Erythroblast (primary cell): ENCODE measurements at places on chromosomes 5 and 9.

- no peak for DNase-seq
These were observed 446 bp downstream of the NXNL2 start for GRCh38 chr9:88535226-88536022.

GRCh38 chr9:21817176-21817575 is 14.7 kb downstream of the MTAP start:
- no peak for DNase-seq

- DNase-seq = peak; percentile 87
These were observed 23.0 kb downstream of the FRRS1L start for GRCh38 chr9:109143881-109144562.

- DNase-seq = no peak
These were observed 12.2 kb upstream of the ALDH1B1 start for GRCh38 chr9:38380230-38380871.

- DNase-seq = no peak
These were observed 167.6 kb downstream of the TMEM38B start for GRCh38 chr9:105861972-105862371.

- DNase-seq = no peak
These were observed 133.5 kb downstream of the SGCD start for GRCh38 chr5:156460471-156460870.

DNA sequence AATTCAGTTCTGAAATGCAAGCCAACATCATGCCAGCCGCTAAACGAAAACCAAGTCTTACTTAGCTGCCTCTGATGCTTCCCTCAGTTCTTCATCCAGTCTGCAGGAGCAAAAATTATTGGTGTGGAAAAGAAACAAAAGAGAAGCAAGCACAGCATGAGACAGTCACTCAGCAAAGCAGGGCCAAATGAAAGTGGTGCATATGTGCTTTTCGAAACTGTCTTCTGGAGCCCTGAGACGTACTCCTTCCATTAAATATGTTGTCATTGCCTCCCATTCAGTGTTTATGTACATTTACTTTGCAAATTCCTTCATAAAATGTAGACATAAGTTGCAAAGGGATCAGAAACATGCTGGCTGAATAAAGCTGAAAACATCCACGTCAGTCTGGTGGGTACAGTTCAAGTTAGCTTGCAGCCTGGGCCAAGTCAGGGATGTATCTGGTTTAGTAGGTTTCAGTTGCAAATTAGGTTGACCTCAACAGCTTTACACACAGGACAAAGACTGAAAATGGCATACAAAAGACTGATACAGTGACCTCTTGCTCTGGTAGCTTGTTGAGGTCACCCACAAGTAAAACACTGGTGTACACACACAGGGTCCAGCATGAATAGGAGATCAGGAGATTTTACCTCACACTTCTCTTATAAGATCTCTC is 139.7 kb upstream of the PCA3 start:
- DNase-seq = no peak

- no peak for DNase-seq
These were observed 237.0 kb downstream of the PAPPA start for GRCh38 chr9:116390303-116391228.

GRCh38 chr5:154756009-154756867 is 1.1 kb downstream of the LARP1 start:
- peak; percentile 88 for DNase-seq

DNA sequence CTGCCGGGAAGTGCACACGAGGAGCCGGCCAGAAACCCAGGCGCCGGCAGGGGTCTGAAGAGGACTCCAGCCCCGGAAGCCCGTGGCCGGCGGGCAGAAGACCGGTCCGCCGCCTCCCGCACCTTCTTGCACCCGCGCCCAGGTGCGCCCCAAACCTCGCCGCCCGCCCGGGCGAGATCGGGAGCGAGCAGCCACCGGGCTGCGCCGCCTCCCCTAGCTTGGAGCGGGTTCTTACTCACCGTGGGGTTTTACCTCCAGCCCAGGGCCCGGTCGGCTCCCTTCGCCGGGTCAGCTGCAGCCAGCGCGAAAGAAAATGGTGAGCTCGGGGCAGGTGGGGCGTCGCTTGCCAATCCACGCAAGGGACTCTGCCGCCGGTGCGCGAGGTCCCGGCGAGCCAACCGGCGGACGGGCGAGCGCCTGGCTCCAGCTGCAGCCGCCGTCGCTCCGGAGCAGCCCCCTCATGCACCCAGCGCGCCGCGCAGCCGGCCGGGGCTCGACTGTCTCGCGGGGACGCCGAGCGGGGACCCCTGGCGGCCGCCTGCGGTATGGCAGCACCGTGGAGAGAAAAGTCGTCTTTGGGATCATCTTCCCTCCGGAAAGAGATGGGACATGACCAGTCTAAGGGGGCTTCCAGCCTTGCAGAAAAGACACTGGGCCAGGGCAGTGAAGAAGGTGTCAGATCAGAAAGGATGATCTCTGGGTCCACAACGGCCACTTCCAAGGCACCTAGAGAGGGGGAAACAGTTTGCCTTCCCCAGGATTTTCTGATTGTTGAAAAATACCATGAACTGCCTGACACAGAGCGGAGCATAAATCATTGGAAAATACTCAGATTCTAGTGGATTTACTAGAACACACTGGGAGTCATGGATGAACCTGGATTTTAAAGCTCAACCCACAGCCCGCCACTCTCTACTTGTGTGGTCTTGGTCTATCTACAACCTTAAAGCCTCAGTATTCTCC is at the start of gene MOB3B:
MOB3B (minus strand) TSS at position 499 of the 963 bp plus-strand sequence. CDS start 74,264 bp downstream, outside the sequence.
- peak; percentile 87 for DNase-seq

GRCh38 chr9:8429768-8430167 is 630.2 kb upstream of the DMAC1 start:
- DNase-seq = no peak

DNA sequence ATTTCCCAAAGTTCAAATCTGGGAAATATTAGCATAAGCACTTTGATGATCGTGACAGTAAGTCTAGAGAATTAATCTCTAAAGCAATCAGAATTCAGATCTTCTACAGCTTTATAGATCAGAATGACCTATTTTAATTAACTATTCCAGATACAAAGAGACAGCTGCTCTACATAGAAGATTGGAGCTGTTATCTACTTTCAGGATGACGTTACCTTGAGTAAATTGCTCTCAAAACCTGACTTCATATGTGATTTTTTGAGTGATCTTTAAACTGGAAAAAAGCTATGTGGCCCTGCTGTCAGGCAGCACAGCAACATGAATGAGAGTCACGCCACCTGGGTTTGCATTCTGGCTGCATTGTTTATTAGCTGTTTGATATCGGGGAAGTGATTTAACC is 259.9 kb upstream of the CDH6 start:
- DNase-seq = no peak

DNA sequence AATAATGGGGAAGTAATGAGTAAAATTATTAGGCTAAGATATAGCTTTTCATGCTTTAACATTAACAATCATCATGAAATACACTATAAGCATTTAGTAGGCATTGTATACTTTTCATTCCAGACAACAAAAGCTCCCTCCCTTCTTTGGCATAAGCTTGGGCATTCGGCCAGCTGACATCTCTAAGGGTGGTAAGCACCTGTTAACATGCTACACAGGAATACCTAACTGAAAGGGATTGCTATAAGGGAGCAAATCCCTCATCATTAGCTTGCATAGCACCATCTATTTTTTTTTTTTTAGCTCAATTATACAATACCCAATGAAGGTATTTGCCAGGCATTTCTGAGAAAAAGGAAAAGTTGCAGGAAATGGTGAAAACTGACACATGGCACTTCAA is 16.6 kb downstream of the STRBP start:
- DNase-seq = no peak

DNA sequence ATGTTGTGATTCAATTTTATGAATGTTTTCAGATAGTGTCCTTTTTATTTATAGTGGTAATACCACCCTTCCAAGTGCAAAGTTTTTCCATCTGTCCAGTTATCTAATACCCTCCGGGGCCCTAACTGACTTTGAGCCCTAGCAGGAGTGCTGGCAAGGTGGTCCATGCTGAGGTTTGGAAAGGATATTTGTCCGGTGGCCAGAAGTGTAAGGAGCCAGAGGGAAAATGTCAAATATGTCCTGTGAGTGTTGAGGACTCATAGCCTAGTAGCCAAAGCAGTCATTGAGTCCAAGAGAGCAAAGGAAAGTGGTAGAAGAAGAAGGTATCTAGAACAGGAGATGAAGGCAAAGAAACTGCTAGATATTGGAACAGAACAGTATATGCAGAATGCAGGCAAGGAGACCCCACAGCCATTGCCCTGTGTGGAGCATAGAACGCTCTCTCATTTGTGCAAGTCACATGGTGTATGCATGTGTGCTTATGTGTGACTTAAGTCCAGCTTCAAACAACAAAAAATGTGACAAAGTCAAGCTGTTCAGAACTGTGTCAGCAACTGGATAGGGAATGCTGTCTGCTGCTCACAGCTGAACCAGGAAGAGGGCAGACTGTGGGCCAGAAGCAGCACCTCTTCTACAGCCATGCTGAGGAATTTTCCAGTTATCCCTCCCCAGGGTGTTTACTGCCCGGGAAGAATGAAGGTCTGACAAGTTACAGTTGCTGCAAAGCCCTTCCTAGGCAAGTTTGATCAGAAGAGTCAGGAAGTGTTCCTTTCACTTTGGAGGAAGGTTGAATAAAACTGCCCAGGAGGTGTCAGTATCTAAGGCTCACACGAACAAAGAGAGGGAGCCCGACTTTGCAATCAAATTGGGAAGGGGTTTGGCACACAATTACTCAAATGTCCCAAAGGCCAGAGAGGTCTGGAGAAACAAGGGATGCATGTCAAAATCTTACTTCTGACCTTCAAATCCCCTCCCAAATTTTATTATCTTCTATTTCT is 463.3 kb upstream of the DMAC1 start:
- no peak for DNase-seq

GRCh38 chr5:137668637-137669036 is 67.3 kb downstream of the KLHL3 start:
- DNase-seq = no peak

DNA sequence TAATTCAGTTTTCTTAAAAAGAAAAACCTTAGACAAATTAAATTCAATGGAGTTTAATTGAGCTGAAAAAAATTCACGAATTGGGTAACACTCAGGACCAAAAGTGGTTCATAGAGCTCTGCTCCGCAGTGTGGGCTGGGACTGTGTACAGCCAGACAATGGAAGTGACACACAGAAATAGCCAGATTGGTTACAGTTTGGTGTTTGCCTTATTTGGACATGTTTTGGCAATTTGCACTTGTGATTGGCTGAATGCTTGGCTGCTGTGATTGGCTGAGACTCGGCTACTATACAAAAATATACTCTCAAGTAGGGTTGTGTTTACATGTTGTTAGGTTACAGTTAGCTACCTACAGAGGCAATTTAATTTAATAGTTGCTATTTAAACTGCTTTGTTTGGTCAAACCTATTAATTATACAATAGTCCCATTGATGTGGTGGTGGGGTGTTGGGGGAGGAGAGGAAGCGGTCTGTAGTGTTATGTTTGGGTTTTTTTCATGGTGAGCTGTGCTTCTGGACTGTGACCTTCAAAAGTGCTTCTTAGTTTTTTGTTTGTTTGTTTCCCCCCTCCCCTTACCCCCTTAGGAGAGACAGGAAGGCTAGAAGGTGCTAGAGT is 95.2 kb downstream of the CNTLN start:
- peak; percentile 5 for DNase-seq

DNA sequence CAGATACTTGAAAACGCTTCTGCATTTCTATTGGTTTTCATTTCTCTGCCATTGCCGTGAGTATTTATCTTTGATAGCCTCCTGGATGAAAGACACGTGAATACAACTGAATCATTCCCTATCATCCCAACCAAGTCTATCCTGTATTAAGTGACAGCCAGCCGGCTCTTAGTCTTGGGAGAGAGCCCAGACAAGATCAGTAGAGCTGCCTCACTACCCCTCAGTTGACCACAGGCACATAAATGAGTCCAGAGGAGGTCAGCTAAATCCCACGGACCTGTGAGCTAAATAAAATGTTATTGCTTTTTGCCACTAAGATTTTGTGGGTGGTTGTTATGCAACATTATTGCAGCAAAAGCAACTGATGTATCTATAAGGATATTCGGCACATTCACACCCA is 639.0 kb upstream of the ACO1 start:
- DNase-seq = no peak

DNA sequence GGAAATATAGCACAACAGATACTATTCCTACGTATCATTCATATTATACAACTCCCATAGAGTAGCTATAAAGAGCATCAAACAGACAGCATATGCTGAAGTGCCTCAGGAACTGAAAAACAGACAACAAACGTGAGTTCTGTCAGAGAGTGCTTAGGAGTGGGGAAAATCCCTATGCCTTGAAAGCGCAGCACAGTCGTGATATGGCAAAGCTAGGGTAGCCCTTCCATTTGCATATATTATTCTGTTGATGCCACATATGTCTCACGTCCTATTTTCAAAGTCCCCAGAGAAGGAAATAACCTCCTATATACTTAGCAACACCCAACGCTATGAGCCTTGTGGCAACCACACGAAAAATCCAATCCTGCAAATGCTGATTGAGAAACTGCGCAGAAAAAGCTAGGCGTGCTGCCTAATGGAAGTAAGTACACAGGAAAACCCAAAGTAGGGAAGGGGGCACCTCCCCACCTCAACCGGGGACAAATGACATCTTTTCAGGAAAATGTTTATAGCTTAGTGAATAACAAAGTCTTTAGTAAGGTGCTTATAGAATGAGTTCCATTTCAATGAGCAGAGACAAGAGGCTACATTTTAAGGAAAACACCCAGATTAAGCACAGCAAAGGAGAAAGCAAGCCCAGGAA is 105.1 kb downstream of the MED10 start:
- no peak for DNase-seq

- DNase-seq = no peak
These were observed 45.4 kb downstream of the PTTG1 start for GRCh38 chr5:160466889-160467554.

DNA sequence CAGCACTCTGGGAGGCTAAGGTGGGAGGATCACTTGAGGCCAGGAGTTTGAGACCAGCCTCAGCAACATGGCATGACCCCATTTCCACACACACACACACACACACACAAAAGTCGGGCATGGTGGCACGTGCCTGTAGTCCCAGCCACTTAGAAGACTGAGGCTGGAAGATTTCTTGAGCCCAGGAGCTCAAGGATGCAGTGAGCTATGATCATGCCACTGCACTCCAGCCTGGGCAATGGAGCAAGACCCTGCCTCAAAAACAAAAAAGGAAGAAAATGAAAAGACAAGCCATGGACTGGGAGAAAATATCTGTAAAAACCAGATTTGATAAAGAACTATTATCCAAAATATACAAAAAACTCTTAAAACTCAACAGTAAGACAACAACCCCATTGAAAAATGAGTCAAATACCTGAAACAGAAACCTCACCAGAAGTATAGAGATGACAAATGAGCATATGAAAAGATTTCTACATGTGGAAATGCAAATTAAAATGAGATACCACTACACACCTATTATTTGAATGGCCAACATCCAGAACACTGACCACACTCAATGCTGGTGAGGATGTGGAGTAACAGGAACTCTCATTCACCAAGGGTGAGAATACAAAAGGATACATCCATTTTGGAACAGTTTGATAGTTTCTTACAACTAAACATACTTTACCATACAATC is 24.7 kb downstream of the DNAJA1 start:
- no peak for DNase-seq

DNA sequence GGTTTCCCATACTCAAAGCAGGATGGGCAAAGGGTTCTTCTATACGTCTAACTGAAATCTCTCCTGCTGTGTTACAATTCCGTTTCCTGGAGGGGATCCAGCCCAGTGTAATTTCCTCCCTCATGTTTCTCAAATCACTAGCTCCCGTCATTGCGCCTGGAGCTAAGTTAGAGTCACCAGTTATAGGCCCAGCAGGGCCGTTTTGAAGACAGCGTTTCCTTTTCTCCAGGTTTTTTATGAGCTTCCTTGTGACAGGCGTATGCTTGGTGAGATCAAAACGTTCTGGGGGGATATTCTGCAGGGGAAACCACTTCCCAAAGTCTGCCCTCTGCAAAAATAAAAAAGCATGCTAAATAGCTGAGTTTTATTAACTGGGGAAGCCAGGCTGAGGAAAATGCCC is 53.0 kb upstream of the WWC1 start:
- DNase-seq = no peak

- DNase-seq = no peak
These were observed 933 bp downstream of the NEK6 start for GRCh38 chr9:124258607-124259157.
